ENCODE measurements at places on chromosomes 1 and 21.

GRCh38 chr1:241589521-241589920, 50.6 kb downstream of the CHML start:
- no peak for DNase-seq

DNA sequence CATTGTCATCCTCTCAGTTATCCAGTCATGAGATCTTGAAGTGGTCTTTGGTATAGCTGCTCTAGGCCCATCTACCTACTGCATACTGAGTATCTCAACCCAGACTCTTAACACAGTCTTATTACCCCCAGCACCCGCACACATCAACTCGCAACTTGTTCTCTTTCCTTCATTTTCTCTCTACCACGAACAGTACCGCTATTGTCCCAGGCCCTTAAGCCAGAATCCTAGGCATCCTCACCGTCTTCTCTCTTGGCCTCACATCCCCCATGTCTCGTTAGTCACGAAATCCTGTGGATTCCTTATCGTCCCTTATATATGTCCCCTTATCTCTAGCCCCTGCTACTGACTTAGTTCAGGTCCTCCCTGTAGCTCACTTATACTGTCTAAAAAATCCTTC, 126.4 kb downstream of the TMEM53 start:
- DNase-seq: no peak

DNA sequence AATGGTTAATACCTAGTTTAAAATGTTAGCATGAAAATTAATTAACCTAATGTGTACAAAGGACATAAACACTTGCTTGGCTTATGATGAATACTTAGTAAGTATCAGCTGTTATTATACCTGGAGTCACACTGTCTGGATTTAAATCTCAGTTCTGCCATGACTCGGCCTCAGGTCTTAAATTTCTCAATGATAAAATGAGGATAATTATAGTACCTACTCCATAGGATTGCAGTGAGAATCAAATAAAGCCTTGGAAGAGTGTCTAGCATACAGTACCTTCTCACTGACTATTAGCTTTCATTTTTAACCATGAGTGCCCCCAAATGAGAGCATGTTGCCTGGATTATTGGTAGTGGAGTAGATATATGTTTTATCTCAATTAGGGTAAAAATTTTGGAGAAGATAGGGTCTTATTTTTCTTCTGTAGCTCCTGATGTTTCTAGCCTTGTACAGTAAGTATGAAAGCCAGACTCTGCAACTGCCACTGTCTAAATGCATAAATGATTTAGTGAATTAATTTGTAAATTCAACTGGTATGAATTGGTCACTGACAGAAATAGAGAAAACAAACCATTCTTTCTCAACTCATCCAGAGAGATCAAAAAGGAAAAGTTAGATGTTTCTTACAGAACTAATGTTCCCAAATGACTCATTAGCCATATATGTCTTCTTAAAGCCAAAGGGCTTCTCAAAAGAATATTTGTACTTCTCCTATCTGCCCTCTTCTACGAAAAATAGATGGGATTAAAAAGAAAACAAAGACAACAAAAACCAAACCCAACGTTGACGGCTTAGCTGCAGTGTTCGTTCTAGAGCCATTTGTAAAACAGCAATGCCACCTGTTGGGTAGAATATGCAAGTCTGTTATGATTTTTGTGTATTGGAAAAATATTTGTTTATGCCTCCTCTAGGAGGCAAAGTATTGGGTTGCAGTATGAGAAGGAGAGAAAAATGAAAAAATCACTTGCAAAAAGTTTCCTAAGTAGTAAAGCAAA, 53.8 kb upstream of the MROH9 start:
- DNase-seq: no peak

- no peak for DNase-seq
These were observed 75.7 kb downstream of the PHTF1 start for GRCh38 chr1:113683384-113684152.

- no peak for DNase-seq
These were observed 48.7 kb upstream of the ACTL8 start for GRCh38 chr1:17706445-17706844.

DNA sequence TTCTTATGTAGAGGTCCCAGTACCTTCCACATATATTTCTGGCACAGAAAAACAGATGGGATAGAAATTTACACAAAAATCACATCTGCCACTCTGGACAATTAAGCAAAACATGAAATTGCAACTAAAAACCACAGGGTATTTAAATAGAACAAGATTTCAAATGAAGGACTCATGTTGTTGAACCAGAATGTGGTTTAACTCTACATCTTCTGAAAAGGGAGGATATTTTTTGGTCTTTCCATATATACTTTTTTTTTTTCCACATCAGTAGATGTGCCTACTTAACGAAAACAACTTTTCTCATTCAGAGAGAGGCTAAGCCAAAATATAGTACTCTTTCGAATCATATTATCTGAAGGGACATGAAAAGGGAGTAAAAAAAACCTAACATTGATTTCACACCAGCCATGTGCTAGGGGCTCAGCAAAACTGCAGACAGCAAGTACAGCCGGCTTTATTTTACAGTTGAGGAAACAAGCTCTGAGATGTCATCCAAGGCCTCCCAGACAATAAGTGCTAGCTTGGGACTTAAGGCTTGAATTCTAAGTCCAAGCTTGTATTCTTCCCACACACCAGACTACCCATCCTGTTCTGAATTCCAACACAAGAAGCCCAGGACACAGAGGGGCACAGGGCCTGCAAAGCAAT, 208.9 kb downstream of the PBX1 start:
- no peak for DNase-seq

GRCh38 chr1:179867493-179868330, 9.9 kb downstream of the TOR1AIP2 start:
- DNase-seq: peak; percentile 89

- no peak for DNase-seq
These were observed 28.2 kb downstream of the UBE2U start for GRCh38 chr1:64231654-64232053.

GRCh38 chr1:193462629-193463320, 276.4 kb upstream of the B3GALT2 start:
- DNase-seq: no peak

DNA sequence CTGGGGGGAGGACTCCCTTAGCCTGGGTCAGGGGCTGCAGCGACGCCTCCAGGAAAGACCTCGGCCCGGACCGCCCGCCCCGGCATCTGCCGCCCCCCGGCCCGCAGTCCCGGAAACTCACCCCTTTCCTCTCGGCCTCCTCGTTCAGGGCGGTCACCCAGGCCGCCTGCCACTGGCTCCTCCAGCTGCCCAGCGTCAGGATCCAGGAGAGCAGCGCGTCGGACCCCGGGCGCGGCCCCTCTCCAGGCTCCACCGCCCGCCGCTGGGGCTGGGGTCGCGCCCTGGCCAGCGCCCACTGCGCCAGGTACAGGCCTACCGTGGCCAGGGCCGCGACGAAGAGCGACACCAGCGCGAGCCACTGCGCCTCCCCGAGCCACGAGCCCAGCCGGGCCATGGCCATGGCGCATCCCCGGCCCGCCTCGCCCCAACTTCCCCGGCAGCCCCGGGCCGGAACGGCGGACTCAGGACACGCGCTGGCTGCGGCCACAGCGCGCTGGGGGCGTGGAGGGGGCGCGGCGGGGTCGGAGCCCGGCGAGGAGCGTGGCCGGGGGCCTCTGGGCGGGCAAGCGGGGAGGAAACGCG, 478 bp downstream of the C2CD2 start:
- peak; percentile 72 for DNase-seq

- DNase-seq: no peak
These were observed 9.6 kb downstream of the DAP3 start for GRCh38 chr1:155698382-155699038.

- peak; percentile 50 for DNase-seq
These were observed 27.2 kb upstream of the MAN1A2 start for GRCh38 chr1:117339866-117340700.

All from endodermal cell (in vitro differentiated cells).